ENCODE measurements at places on chromosomes 12 and 14.

DNA sequence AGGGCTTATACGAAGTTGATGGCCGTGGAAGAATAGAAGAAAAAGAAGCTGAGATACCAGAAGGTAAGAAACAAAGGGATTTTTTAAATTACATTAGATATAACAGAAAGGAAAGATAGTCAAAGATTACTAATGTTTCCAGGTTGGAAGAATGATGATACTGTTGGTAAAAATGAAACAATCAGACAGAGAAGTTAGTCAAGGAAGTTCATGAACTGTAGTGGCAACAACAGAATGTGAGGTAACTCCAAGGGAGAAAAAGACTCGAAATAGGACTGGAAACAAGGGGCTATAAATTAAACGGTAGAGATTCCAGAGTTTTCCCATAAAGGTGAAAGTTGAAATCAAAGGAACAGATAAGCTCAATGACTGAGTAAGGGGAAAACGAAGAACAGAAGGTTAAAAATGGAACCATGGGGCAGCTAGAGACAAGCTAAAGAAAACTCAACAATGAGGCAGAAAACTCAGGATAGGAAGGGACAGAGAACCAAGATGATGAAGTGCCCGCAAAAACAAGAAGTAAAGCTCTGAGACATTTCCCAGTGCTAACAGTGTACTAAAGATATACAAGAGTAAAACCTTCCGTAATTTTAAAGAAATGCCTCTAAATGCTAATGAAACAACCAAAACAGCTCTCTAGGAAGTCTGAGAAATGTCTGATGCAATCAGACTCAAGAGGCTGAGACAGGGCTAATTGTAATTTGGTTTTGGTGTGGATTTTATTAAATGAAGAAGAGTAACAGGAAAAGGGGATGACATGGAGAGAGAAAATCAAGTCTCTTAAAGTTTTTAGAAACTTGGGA, 70.0 kb downstream of the PPP2R5E start:
- no peak for DNase-seq

DNA sequence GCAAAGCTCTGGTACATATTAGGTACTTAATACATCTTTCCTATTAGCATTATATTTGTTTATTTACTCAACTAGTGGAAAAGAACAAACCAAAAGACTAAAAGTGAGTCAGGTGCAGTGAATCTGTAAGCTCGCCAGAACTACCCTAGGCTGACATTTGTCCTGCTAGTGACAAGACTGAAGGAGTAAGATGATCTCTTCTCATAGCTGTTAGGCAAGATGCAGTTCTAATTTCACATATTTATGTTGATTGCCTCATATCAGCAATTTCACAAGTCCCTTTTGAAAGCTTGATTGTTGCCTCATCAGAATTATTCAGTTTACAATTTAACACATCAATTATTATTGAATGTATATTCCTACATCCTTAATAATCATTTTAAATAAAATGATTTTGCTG, 293.0 kb upstream of the NAV3 start:
- DNase-seq: no peak

- DNase-seq: no peak
Observed at GRCh38 chr12:119682639-119683252, 14.8 kb downstream of the PRKAB1 start.

- peak; percentile 44 for DNase-seq
Observed at GRCh38 chr14:69648480-69649451, 37.4 kb downstream of the SUSD6 start.

DNA sequence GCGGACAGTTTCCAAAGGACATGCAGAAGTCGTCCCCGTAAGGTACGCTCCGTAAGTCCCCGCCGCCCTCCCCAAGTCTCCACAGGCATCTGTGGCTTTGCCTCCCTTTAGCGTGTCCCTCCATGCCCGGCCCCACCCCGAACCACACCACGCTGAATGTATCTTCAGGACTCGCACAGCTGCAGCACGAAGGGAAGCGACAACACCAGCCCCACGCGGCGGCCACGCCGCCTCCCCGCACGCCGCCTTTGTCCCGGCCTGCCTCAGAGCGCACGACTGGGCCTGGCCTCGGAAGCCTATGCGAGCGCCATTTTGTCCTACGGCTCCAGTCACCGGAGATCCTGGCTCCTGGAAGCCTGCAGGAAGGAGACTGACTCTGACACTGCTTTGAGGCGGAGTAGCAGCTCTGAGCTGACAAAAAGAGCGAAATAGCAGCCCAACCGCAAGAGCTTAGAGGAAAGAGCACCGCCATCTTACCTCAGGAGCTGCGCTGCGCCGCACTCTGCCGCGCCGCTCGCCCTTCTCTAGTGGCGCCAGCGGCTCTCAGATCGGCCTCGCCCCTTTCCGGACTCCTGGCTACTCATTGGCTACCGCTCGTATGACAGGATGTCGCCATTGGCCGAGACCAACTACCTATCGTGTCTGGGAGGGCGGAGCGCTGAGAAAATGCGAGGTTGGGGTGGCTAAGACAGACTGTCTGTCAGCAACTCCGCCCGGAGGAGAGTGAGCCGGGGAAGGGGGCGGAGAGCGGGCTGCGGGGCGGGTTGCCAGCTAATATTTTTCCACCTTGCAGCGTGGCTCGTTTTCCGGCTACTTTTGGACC, at the start of gene KANSL2:
Gene KANSL2 (minus strand): TSS at position 529 of the 823 bp plus-strand sequence. CDS start 606 bp downstream, outside the sequence.
- peak; percentile 90 for DNase-seq
